Body of pancreas (tissue), 4 donors: ENCODE measurements at places on chromosomes 1 and 21. TPM values are rescaled to one million over a fixed set of nuclear protein-coding genes. Genes with fewer than 3 reads are reported as not detected.

GRCh38 chr1:203557390-203557789 is 63.4 kb downstream of the OPTC start:
- DNase-seq: no peak

GRCh38 chr21:31185663-31186062 is 147.4 kb upstream of the KRTAP19-8 start:
- DNase-seq: no peak

DNA sequence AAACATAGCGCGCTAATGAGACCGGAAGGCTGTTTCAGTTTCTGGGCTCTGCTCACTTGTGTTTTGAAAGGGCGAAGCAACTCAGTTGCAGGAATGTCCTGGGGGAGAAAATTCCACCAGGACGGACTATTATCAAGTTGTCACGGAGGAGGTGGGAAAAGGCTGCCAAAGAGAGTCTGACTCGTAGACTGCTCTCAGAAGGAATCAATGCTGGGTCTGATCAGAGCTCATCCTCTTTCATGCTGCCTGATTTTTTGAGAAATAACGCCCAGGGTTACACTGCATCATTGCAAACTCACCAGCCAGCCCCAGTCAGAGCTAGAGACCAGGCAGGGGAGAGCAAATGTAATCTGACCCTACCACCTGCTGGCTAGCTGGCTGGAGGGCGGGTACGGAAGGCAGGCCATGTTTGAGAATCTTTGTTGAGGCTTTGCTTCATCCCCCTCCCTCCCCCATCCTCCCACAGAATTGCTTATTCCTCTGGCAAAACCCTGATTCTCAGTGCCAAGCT is 36.4 kb upstream of the BCL9 start:
- no peak for DNase-seq

- DNase-seq: no peak
Observed at GRCh38 chr1:43598622-43599021, 51.3 kb upstream of the KDM4A start.

Gene DCST1
- not detected for total RNA-seq

Gene FAM177B
- total RNA-seq: not detected

Gene GUCA2B
- total RNA-seq: not detected
